ENCODE measurements at places on chromosomes 7 and 10.
A peak's percentile ranks its signal among the peaks of the same experiment; 100 is the strongest.

DNA sequence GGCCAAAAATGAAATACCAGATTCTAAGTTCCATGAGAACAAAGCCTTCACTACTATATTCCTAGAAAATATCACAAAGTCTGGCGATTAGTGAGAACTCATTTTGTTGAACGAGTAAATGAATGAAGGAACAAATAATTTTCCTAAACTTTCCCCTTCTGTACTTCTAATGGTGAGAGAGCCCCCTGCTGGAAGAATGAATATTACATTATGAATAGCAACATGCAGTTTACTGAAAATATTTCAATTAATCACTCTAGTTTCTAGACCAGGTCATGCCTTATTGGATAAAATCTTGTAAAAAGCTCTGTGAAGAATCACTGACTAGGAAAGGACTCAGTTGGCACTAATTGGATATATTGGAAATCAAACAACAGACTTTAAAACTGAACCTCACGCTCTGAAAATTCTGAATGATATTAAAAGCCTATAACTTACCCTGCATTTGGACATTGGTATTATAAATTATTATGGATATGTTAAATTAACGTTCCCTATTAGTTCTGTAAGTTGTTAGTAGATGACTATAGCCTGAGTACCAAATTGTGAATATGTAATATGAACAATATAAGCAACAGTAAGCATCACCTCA lies 32.4 kb upstream of the MTPN start:
- DNase-seq: no peak

- DNase-seq: peak; percentile 63
These were observed 127.0 kb upstream of the PPIF start for GRCh38 chr10:79220307-79220706.

- no peak for DNase-seq
These were observed 35.1 kb downstream of the SDK1 start for GRCh38 chr7:3336042-3336665.

- DNase-seq: peak; percentile 85
These were observed 141.6 kb upstream of the TCERG1L start for GRCh38 chr10:131452926-131453720.

- peak; percentile 66 for DNase-seq
These were observed 101.7 kb upstream of the SFMBT2 start for GRCh38 chr10:7512487-7512886.

- peak; percentile 37 for DNase-seq
These were observed 67.4 kb downstream of the REEP3 start for GRCh38 chr10:63588436-63589167.

Measured in ELF-1 (cell line).